GM12865 (cell line): ENCODE measurements at places on chromosomes 1 and 21.

DNA sequence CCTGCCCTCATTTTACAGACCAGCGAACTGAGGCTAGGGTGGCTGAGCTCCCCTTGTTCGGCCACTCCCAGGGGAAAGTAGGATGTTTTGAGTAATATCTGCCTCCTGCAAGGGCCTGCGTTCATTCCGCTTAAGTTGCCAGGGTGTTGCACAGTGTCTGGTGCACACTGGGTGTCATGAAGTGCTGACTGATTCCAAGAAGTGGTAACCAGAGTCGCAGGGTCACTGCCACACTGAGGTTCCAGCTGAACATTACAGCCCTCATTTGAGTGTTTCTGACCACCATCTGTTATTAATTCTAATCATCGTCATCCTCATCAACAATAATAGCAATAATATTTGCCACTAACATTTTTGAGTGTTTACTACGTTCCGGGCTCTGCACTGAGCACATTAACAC lies 250.6 kb downstream of the KAZN start:
- no peak for DNase-seq

DNA sequence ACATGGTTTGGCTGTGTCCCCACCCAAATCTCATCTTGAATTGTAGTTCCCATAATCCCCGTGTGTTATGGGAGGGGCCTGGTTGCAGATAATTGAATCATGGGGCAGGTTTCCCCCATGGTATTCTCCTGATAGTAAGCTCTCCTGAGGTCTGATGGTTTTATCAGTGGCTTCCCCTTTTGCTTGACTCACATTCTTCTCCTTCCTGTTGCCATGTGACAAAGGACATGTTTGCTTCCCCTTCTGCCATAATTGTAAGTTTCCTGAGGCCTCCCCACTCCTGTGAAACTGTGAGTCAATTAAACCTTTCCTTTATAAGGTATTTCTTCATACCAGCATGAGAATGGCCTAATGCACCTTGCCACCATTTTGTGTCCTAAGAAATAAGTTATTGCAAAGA lies 415.0 kb downstream of the COL11A1 start:
- no peak for DNase-seq

DNA sequence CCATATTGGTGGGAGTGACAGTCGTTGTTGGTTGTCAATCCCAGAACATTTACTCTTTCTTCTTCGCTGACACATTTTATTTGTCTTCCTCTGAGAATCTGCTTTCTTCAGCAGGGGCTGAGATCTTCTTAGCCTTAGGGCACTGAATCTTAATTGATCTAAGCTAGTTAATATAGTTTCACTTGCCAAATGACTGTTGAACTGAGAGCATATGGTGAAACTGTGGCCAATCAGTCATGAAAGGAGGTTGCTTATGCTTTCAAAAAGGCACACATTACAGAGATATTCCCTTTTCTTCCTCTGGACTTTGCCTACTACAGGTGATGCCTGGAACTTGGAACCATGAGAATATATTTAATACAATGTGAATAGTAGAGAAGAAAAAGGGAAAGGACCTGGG lies 60.0 kb upstream of the KIAA0040 start:
- DNase-seq = no peak

DNA sequence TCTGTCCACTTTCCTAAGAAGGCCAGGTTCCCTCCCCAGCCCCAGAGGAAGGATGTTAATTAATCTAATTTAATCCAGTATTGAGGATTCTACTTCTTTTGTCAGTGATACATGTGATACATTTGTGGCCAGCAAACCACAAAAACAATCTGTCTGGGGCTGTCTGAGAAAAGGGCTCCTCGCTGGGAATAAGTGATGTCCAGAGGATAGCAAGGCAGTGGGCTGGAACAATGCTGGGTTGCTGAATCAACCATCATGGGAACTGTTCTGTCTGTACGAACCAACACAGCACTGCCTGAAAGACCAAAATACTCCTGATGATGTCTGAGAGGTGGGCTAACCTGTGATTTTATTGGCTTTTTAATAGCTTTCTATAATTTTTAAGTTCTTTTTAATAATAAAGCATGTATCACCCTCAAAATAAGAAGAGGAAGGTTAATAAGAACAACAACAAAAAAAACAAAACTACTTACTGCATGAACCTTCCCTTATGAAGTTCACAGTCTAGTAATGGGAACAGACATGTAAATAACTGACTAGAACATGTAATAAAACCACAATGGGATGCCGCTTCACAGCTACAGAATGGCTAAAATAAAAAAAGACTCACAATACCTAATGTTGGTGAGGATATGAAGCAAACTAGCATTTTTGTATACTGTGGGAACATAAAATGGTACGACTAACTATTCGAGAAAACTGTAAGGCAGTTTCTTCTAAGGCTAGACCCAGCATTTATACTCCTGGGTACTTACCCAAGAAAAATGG lies 11.4 kb upstream of the ADAR start:
- DNase-seq = no peak

DNA sequence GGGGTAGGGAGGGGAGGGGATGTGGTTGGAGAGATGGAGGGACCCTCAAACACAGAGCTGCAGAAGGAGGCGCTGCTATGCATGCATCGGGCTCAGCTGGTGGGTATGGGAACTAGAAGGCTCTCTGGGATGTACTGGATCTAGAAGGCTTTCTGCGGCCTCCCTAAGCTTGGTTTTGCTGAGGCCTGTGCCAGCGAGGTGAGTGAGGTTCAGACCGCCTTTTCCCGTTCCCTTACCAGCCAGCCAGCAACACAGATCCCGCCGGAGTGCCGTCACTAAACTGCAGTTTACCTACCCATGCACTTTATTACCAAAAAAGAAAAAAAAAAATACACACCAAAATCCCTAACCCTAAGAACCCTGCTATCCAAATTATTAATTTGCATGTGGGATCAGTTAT lies 180.2 kb downstream of the PRDM16 start:
- no peak for DNase-seq

DNA sequence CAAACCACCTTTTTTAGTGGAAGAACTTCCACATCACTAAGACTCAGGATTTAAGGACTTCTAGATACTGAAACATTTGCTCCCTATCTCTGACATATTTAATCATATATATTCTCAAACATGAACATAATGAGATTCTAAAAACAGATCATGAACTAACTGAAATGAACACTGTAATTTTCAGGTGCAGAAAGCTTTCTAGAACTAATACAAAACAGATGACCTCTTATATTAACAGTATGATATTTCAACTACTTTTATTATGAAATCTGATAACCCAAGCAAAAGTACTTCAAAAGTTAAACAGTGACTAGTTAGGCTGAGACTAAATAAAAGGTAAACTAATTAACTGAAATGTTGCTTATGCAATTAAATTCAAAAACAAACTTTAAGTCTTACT lies 157.5 kb downstream of the COP1 start:
- no peak for DNase-seq

GRCh38 chr1:4052657-4053056 lies 152.6 kb upstream of the C1orf174 start:
- no peak for DNase-seq

DNA sequence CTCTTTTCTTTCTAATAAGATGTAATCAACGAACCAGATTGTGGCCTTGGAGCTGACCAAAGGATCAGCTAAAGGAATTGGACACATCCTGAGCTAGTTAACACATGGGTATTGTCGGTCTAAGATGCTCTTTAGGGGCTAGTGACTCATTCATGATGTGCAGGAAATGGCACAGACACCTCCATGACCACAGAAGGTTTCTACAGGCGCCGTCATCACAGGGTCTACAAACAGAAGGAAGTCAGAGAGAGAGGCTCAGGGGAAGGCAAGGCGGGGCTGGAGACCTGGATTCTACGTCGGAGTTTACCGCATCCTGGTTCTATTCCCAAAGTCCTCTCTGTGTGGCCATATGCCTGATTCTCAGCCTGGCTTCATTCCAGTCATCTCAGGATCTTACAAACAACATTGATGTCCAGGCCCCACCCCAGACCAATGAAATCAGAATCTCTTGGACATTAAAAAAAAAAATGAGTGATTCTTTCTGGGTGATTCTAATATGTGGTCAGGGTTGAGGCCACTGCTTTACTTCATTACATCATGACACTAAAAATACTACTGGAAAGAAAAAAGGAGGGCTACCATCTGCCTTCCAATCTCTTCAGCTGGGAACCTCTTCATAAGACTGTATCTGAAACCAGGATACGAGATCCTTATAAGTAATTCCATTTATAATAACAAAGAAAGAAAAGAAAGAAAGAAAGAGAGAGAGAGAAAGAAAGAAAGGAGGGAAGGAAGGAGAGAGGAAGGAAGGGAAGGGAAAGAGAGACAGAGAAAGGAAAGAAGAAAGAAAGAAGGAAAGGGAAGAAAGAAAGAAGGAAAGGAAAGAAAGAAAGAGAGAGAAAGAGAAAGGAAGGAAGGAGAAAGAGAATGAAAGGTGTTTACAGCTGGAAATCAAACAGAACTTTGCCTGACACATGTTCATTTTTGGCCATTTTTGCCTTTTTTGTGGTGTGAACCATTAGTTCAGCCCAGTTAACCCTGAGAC lies 11.6 kb upstream of the KCNJ15 start:
- DNase-seq = peak; percentile 89
